Left kidney (tissue), 8 donors: ENCODE measurements at places on chromosomes 7 and 10.

- no peak for DNase-seq
Observed at GRCh38 chr7:105871142-105871541, 5.3 kb downstream of the ATXN7L1 start.

DNA sequence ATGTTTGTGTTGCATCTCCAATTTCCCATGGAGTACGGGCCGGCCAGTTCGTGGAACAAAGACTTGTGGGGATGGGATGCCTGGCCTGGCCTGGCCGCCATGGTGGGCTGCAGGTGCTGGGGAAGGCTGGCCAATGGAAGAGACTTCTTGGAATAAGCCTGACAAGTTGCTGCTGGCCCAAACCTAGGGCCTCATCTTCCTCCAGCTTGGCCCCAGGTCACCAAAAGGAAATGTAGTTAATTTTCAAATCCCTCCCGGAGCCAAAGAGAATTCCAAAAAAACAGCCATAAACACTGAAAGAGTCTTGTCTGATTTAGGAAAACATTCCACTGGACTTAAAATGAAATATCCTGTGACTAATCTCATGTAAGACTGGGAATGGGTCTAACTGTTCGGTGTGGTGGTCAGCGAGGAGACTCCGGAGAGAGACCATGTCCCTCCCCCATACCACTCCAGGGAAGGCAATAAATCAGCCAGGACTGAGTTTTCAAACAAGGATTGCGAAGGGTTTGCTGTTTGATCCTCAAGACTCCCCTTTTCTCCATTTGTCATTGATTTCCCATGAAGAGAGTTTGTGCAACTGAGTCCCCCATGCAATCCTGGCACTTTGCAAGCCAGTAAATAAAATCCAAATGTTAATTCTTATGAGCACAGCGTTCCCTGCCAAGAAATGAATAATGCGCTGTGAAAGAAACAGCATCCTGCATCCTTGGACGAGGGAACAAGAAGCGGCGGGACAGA lies 128.7 kb upstream of the HABP2 start:
- DNase-seq = no peak

GRCh38 chr7:28088901-28089714 lies 91.5 kb downstream of the JAZF1 start:
- no peak for DNase-seq

DNA sequence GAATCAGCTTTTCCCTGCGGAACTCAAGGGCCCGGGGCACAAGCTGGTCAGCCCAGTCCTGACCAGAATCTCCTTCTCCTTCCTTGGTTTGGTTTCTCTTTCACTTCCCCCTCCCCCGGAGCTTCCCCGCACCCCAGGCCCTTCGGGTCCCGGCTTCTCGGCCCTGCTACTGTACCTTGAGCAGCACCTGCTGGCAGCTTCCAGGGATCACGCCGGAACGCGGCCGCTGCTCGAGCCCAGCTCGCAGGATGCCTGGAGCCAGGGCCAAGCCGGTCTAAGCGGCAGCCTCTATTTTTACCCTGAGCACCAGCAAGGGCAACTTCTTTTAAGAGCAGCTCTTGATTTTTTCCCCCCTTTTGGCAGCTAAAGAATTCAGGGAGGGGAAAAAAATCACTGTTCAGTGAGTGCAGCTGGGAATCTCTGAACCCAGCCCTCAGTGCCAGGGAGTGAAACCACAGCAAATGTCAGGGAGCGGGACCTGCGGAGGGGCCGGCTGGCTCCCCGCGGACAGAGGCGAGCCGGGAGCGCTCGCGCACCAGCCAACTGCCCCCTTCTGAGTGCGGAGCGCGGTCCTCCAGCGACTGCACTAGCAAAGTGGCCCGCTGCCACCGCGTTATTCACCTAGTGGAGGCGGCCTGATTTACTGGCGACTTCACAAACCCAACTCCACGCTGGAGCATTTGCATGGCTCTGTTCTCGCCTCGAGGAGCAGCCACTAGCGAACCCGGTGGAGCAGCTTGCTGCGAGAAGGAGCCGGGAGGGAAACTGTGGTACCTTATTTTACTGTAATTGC lies 2.4 kb upstream of the INHBA start:
- peak; percentile 80 for DNase-seq

GRCh38 chr10:132674311-132674710 lies 111.6 kb downstream of the NKX6-2 start:
- DNase-seq = no peak

- no peak for DNase-seq
Observed at GRCh38 chr7:157789094-157789493, 452.3 kb downstream of the DNAJB6 start.

GRCh38 chr7:12623223-12623622 lies 52.7 kb downstream of the SCIN start:
- no peak for DNase-seq

DNA sequence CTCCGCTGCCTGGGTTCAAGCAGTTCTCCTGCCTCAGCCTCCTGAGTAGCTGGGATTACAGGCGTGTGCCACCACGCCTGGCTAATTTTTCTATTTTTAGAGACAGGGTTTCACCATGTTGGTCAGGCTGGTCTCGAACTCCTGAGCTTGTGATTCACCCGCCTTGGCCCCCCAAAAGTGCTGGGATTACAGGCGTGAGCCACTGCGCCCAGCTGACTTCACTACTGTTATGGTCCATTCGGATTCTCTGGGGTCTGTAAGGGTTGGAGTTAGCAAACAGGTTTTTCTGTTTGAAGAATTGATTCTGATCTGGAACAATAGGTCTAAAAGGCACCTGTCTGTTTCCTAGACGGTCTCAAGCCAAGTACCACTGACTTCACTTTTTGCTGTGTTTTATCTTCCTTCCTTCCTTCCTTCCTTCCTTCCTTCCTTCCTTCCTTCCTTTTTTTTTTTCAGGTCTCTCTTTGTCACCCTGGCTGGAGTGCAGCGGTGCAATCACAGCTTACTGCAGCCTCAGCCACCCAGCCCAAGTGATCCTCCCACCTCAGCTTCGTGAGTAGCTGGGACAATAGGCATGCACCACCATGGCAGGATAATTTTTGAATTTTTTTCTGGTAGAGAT lies 192.2 kb downstream of the CAMK1D start:
- no peak for DNase-seq

- no peak for DNase-seq
Observed at GRCh38 chr7:117472335-117472734, 7.5 kb upstream of the CFTR start.

DNA sequence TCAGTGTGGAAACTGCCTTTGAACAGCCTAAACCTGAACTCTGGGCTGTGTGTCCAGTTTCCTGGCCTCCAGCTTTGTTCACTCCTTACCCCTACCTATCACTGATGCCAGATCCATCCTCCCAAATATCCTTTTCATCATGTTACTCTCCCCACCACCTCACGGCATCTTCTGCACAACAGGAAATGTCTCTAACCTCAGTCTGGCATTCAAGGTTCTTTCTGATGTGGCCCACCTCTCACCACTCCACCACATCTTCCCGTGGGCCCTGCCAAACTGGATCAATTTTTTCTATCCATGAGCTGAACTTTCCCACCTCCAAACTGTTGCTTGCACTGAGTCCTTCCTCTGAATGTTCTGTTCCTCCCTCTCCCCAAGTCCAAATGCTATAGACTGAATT lies 35.8 kb upstream of the MAP3K8 start:
- no peak for DNase-seq

- DNase-seq = peak; percentile 46
Observed at GRCh38 chr7:923108-924041, 31.1 kb downstream of the ADAP1 start.

GRCh38 chr7:142496545-142496991 lies 238.7 kb upstream of the PRSS58 start:
- DNase-seq = no peak
